ENCODE measurements at places on chromosomes 1 and 21. TPM values are rescaled to one million over a fixed set of nuclear protein-coding genes. Genes with fewer than 3 reads are reported as not detected.

DNA sequence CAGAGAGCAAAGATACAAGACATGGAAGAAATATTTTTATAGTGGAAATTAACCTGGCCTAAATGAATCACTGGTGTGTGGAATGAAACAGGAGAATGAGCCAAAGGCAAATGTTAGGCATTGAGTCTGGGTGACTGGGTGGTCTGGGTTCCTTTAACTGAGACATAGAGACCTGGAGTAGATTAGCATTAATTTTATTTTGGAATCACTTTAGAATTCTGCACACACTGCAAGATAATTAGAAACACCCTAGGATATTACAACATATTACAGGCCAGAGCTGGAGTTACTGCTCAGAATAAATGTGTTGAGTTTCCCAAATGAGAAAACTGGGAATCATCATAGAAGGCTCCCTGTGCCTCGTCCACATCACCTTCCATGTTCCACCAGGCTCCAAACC lies 85.5 kb downstream of the PLPPR5 start:
- no peak for DNase-seq

DNA sequence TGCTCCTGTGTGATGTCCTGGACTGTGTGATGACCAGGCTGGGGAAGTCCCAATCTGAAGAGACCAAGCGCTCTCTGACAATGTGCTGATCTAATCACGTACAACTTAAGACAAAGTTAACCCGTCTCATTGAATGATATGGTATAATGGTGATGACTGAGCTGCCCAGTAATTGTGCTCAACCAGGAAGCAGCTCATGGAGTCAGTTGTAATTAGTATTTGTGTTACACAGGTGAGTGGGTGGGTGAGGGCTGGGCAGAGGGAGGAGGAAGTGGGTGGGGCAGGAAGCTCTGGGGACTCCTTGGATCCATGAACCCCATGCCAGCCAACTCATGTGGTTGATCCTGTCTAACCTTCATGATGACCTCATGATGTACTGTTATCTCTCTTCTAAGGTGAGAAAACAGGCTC lies 8.7 kb upstream of the ECE1 start:
- DNase-seq = no peak

DNA sequence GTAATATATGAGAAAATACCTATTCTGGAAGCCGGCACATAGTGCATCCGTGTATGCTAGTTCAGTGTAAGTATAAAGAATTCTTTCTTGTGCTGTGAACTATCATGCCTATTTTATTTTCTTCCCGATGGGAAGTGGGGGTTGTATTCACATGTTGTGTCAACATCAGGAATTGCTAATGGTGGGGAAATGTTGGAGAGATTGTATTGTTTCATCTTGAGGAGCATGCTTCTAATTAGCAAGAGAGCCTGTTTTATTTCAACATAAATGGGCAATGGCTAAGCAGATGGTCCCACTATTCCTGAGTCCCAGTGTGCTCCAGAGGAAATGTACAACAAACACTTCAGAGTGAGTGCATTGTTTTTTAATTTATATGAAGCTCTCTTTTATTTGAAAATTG lies 485.2 kb downstream of the PLPP3 start:
- no peak for DNase-seq

- no peak for DNase-seq
These were observed 368.0 kb downstream of the PDE4B start for GRCh38 chr1:66160719-66161118.

- DNase-seq = no peak
These were observed 276.9 kb downstream of the KIF26B start for GRCh38 chr1:245431706-245432105.

GRCh38 chr1:71641903-71642302 lies 561.1 kb upstream of the ZRANB2 start:
- no peak for DNase-seq

DNA sequence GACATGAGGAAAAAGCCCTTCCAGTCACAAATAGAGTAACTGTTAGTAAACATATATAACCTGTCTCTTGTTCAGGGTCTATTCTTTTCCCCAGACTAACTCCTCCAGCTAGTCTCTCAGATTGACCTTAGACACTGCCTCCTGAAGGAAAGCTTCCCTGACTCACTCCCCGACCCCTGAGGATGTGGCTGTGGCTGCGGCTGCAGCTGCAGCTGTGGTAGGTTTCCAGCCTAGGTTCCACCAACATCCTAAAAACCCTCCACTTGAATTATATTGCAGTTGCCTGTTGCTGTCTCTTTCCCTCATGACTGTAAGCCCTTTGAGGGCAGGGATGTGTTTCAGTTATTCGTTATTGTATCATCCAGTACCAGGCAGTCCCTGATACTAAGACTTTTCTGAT lies 132.9 kb upstream of the C1orf21 start:
- DNase-seq = no peak

GRCh38 chr1:14570514-14570913 lies 28.0 kb upstream of the KAZN start:
- DNase-seq = no peak

DNA sequence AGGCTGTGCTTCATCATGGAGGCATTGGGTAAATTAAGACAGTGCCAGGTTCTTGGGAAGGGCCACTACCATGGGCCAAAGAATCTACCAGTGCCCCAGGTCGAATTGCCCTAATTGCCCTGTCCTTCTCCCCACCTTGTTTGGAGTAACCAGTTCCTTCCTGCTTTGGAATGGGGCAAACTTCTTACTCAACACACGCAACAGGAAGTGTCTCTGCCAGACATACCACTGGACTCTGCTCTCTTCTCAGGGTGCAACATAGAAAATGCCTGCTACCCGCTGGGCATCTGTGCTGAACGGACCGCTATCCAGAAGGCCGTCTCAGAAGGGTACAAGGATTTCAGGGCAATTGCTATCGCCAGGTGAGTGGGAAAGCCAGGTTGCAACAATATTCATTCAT lies 15.8 kb downstream of the CDA start:
- no peak for DNase-seq

DNA sequence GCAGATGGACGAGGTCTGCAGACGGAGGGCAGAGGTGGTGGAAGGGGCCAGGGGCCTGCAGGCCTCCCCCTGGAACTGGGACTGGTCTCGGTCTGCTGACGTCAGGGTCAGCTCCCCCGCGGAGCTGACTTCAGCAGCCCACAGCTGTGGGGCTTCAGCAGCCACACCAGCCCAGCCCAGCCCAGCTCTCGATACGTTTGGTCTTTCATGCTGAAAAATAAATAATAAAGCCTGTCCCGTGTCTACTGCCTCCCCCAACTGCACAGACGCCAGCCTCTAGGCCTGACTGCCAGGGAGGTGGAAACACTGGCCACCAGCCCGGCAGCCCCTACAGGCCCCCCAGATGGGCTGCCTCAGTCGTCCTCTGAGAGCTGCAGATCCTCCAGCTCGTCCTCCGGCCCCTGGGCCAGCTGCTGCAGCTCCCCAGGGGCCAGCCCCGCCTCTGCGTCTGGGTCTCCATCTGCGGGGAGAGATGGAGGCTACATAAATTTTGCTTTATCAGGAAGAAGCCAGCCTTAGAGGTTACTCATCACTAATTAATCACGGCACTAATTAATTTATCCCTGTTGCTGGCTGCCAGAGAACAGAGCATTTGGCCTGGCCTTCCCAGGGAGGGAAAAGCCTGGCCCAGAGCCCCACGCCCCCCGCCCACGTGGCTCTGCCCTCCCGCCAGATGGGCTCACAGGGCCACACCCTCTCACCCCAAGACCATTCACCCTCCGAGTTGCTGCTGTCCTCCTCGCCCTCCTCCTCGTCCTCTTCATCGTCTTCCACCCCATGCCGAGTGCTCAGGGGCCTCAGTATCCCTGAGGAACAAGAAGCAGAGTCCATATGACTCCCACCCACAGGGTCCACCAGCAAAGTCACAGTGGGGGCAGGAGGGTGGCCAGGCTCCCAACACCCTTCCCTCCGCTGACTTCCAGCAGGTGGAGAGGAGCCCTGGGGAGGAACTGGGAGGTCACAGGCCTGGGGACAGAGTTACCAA lies 14.4 kb downstream of the NOC2L start:
- DNase-seq = peak; percentile 73

- peak; percentile 87 for DNase-seq
These were observed 17.6 kb upstream of the CLIC4 start for GRCh38 chr1:24727501-24728216.

- DNase-seq = no peak
These were observed 19.9 kb downstream of the ATP8B2 start for GRCh38 chr1:154344977-154345837.

GRCh38 chr1:151814426-151814825 lies 9.2 kb upstream of the LINGO4 start:
- no peak for DNase-seq

DNA sequence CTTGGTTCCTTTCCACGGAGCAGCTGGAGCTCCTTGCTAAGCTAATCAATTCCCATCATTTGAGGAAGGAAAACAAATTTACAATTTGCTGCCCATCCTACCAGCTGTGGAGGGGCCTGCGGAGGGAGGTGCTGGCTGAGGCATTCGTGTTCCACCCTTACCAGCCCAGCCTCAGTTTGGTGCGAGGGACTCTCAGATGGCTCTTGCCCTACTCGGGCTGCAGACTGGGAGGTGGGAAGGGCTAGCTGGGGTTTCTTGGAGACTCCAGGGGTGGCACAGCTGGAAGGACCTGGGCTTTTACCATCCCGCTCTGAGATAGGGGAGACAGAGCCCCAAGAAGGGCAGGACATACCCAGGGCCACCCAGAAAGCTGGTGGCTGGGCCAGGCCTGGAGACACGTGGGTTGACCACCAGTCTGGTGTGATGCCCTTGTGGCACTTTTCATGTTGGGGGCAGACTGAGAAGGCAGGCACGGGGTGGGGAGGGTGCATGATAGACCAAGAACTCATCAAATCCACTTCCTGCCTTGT lies 17.7 kb downstream of the DISP3 start:
- DNase-seq = no peak

- DNase-seq = no peak
These were observed 86.4 kb downstream of the FAM78B start for GRCh38 chr1:166080277-166080966.

Gene MORN1
- polyA plus RNA-seq = 13.7 TPM

Gene SLAMF9
- not detected for polyA plus RNA-seq

Gene CXADR
- polyA plus RNA-seq = 28.6 TPM

Gene PIGV
- polyA plus RNA-seq = 17.0 TPM

Gene LCE1E
- not detected for polyA plus RNA-seq

Gene KCNH1
- 0.09 TPM for polyA plus RNA-seq

Gene KRTAP13-2
- not detected for polyA plus RNA-seq

Gene ZP4
- not detected for polyA plus RNA-seq

Gene TRNP1
- 1.6 TPM for polyA plus RNA-seq

Gene C4BPA
- polyA plus RNA-seq = 7.4 TPM

Measured in left lung (tissue), 14 donors.